Activated T-helper 1 cell treated with anti-CD3 and anti-CD28 coated beads, Interleukin-12 subunit alpha, Interleukin-12 subunit beta, Interleukin-2, Interleukin-4 antibody, amounts not matched to agents 30 ng/mL and 10 ng/mL and 1 ng/mL, durations not matched to agents 14 hours and 24 hours and 36 hours (primary cell): ENCODE measurements at places on chromosomes 12 and 14. TPM values are rescaled to one million over a fixed set of nuclear protein-coding genes. Genes with fewer than 3 reads are reported as not detected.
A peak's percentile ranks its signal among the peaks of the same experiment; 100 is the strongest.

DNA sequence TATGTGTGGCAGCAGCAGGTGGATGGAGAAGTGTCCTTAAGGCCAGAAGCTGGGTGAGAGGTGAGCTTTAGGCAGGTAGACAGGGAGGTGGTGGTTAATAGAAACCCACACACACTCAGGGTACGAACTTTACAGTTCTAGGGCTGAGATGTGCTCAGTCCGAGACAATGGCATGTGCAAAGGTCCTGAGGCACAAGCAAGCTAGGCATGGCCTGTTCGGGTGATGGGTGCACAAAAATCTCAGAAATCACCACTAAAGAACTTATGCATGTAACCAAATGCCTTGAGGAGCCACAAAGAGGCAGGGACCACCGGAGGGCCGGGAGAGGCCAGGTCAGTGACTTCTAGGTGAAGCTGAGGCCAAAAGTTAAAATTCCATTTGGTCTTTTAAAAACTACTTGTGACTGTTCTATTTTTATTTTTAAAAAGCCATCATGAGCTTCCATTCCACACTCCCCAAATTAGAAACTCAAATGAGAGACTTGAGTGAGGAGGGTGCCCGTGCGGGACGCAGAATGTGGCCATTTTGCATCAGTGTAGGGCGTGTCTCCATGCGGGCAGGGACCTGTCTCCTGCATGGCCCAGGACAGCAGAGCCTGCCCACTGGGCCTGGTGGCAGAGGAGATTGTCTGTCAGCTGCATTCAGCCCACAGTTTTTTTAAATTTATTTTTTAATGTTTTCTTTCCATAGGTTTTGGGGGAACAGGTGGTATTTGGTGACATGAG lies 4.0 kb downstream of the RFLNA start:
- H3K27ac ChIP-seq, result no peak overlapping the region

The TAS2R7 gene
- not detected in 2 replicates for total RNA-seq

DNA sequence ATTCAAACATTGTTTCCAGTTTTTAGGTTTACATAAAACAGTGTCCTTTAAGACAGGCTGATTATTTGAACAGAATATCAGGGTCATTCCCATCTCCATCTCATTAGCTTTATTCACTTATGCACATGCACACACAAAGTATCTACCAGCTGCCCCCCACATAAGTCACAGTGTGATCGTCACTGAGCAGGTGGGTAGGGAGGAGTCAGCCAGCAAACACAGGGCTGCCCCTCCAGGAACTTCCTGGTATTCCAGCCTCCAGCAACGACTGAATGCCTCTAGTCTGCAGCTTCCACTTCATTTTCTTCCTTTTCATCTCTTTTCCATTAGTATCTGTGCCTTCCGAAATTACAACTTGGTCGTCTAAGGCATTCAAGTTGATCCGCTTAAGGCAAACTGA lies 48.8 kb upstream of the FOXN3 start:
- H3K4me3 ChIP-seq, result no peak overlapping the region
- no peaks in the 10 kb centered on the region for H3K27me3 ChIP-seq
- no peak for DNase-seq
- H3K36me3 ChIP-seq, result peaks cover 20% of the 10 kb centered on the region
- H3K4me1 ChIP-seq, result peaks cover 24% of the 10 kb centered on the region

DNA sequence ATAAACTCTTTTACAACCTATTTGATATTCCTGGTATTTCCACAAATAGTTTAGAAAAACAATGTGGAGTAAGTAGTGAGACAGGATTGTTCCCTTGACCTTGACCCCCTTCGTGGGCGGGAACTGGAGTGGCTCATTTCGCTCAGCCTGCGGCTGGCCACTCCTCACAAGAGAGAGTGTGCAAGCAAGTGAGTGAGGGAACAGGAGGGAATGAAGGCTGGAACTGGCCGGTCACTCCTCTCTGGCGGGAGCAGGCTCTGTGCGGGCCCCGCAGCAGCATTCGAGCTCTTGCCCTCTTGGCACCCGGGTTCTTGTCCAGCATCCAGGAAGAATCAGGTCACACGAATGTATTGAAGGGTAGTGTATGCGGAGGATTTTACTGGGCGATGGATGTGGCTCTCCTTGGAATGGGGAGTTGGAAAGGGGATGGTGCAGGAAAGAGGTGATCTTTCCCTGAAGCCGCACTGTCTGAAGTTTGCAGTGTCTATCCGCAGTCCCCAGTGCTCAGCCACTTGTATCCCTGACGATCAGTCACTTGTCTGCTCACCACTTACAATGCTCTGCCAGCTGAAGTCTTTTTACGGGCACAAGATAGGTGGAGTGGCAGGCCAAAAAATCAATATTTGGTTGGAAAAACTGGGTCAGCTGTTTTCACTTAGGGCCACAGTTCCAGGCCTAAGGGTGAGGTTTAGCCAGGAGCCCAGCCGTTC lies 28.0 kb upstream of the TXNRD1 start:
- no peak for DNase-seq
- H3K4me1 ChIP-seq, result no peaks in the 10 kb centered on the region
- H3K36me3 ChIP-seq, result no peaks in the 10 kb centered on the region
- H3K27me3 ChIP-seq, result peaks cover 9% of the 10 kb centered on the region

- H3K27ac ChIP-seq, result peak overlapping the region; percentile 52
- H3K27me3 ChIP-seq, result no peaks in the 10 kb centered on the region
- no peak for DNase-seq
- H3K4me1 ChIP-seq, result peaks cover 49% of the 10 kb centered on the region
- H3K36me3 ChIP-seq, result peaks cover 20% of the 10 kb centered on the region
These were observed 19.8 kb downstream of the VASH1 start for GRCh38 chr14:76780875-76781647.

DNA sequence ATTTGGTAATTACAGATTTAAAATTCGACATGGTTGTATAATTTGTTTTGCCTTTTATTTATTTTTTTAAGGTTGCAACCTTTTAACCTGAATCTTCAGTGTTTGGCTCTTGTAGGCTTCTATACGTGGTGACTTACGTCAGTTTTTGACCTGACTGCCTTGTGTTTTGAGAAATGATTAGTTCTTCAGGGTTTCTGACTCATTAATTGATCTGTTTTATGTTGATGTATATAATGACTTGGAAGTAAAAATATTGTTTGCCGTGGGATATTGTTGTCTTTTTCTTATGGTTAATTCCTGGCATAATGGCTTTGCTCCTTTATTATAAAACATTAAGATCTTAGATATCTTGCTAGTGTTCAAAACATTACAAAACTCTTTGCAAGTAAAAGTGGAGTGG lies 2.5 kb downstream of the RASSF8 start:
- H3K36me3 ChIP-seq, result no peaks in the 10 kb centered on the region
- H3K27ac ChIP-seq, result no peak overlapping the region
- DNase-seq, result no peak
- peaks cover 13% of the 10 kb centered on the region for H3K4me1 ChIP-seq
- no peak overlapping the region for H3K4me3 ChIP-seq
- peaks cover 60% of the 10 kb centered on the region for H3K27me3 ChIP-seq

- no peak overlapping the region for H3K4me3 ChIP-seq
- H3K27me3 ChIP-seq, result no peaks in the 10 kb centered on the region
- H3K4me1 ChIP-seq, result peaks cover 63% of the 10 kb centered on the region
These were observed 104.3 kb downstream of the DUSP6 start for GRCh38 chr12:89247967-89248366.

- DNase-seq, result no peak
- peaks cover 2% of the 10 kb centered on the region for H3K27me3 ChIP-seq
- H3K36me3 ChIP-seq, result peaks cover 18% of the 10 kb centered on the region
- H3K27ac ChIP-seq, result no peak overlapping the region
These were observed 105.6 kb downstream of the VCPKMT start for GRCh38 chr14:50010752-50011151.

DNA sequence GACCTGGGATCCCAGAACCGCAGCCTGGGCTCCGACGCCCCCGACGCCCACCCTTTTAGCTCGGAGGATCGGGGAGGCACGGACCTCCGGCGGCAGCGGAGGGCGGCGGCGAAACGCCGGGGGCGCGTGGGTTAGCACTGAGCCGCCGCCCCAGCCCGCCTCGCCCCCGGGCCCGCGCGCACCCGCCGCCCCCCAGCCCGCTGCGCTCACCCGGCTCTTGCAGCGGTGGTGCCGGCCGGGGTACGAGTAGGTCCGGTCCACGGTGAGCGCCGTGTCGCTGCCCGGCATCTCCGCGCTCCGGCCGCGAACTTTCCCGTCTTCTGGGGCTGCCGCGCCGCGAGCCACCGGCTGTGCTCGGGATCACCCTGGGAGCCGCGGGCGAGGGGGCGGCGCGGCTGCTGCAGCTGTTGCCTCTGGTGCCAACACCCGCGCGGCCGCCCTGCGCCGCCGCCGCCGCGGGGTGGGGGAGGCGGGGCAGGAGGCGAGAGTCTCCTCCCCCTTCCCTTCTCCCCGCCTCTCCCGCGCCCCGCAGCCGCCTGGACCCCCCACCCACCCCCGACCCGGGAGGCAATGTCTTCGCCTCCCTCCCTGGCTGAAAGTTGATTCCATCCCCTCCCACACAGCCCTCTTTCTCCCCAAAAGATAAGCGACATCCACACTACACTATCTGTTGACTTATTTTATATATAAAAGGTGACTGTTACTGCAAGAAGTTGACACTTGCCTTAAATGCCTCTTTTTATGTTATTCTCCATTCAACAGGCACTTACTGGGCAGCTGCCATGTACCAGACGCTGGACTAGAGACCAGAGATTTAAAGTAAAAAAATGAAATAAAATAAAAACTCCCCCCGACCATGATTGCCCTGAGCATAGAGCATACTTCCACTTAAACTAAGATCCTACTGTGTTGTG lies at the start of gene TMCC3:
TSS of gene TMCC3 (minus strand) at position 415 of the 914 bp plus-strand sequence. CDS start at position 288, 127 bp downstream.
- H3K4me3 ChIP-seq, result peak within 1 kb of the TSS; percentile 80
- H3K27ac ChIP-seq, result peak within 1 kb of the TSS; percentile 18
- H3K27me3 ChIP-seq, result peaks cover 68% of the 10 kb centered on the region
- no peak for DNase-seq

The SERPINA10 gene
- not detected in 2 replicates for total RNA-seq

The WNT1 gene
- total RNA-seq, result 0.21 and 0.24 TPM in 2 replicates

DNA sequence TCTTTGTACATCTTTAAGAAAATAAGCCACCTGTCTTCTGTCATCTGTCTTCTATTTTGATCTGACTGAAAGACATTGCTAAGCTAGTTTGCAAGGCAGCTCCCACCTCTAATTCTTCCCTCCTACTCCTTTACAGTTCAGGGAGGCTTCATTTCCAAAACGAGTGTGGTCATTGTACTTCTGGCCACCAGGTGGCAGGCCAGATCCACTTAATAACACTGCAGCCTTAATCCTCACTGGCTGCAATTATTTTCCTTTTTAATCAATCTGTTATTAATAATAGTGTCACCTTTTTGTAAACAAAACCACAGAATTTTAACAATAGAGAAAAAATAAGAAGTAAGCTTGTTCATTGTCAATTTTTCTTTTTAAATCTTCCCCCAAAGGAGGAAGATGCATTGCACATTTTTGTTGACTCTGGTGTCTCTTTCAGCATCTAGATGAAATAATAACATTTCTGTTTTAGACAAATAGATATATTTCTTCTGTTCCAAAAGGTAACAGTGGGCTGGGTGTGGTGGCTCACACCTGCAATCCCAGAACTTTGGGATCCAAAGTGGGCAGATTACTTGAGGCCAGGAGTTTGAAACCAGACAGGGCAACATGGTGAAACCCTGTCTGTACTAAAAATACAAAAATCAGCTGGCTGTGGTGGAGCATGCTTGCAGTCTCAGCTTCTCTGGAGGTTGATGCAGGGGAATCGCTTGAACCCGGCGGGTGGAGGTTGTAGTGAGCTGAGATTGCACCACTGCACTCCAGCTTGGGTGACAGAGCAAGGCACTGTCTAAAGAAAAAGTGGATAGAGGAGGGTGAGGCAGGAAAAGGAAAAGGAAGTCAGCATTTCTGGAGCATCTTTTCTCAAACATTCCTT lies 23.3 kb downstream of the GABARAPL1 start:
- H3K4me1 ChIP-seq, result peaks cover 15% of the 10 kb centered on the region
- H3K36me3 ChIP-seq, result no peaks in the 10 kb centered on the region
- no peak for DNase-seq
- H3K27me3 ChIP-seq, result peaks cover 13% of the 10 kb centered on the region

The DNAJC22 gene
- 0.16 TPM in 1 of 2 replicates, not detected in the other for total RNA-seq

GRCh38 chr12:75747572-75748021 lies 236.2 kb upstream of the KRR1 start:
- H3K27me3 ChIP-seq, result peaks cover 14% of the 10 kb centered on the region
- no peaks in the 10 kb centered on the region for H3K4me1 ChIP-seq
- H3K27ac ChIP-seq, result no peak overlapping the region
- no peak for DNase-seq

DNA sequence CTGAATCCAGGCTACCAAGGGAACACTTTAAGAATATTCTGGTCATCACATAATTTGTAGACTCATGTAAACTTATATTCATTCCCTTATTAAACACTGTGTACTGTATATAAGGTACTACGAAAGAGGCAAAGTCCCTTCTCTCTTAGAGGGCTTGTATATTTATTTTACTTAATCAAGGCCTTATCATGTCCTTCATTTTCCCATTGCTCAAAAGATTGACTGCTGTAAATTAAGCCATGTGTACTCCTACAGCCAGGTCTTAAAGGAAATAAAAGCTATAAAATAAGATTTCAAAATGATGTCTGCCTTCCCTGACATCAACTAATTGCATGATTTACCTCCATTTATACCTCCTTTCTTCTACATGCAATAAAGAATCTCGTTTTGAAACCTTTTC lies 5.0 kb downstream of the DENND5B start:
- no peak overlapping the region for H3K27ac ChIP-seq
- no peak for DNase-seq
- H3K4me3 ChIP-seq, result no peak overlapping the region
- peaks cover 7% of the 10 kb centered on the region for H3K4me1 ChIP-seq
- H3K27me3 ChIP-seq, result peaks cover 39% of the 10 kb centered on the region
- peaks cover 5% of the 10 kb centered on the region for H3K36me3 ChIP-seq

The ALDH2 gene
- total RNA-seq, result 0.15 and 0.44 TPM in 2 replicates

The SLC7A7 gene
- total RNA-seq, result 0.61 TPM in 1 of 2 replicates, not detected in the other

- no peaks in the 10 kb centered on the region for H3K4me1 ChIP-seq
- no peaks in the 10 kb centered on the region for H3K27me3 ChIP-seq
- no peaks in the 10 kb centered on the region for H3K36me3 ChIP-seq
- no peak overlapping the region for H3K27ac ChIP-seq
- no peak for DNase-seq
- no peak overlapping the region for H3K4me3 ChIP-seq
These were observed 201.2 kb downstream of the DAD1 start for GRCh38 chr14:22387776-22388241.

DNA sequence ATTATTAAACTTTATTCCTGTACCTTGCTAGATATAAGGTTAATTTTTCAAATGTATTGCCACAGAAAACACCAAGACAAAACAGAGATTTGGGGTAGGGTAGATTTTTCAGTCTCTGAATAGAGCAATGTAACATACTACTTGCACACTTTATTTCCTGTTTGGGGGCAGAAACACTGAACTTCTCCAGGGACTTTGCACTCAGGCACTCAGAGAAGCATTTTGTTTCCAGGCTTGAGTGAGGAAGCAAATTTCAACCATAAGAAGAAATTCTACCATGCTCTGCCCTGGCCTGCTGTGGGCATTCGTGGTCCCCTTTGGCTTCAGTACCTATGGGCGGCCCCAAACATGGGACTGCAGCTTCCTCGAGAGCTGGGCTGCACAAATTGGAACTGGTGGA lies 399.1 kb downstream of the DAD1 start:
- no peaks in the 10 kb centered on the region for H3K36me3 ChIP-seq
- H3K27ac ChIP-seq, result no peak overlapping the region
- no peak for DNase-seq
- H3K27me3 ChIP-seq, result no peaks in the 10 kb centered on the region

The TNFRSF1A gene
- total RNA-seq, result 51.4 and 55.9 TPM in 2 replicates

The MYH6 gene
- 0.52 and 0.59 TPM in 2 replicates for total RNA-seq

- no peaks in the 10 kb centered on the region for H3K36me3 ChIP-seq
- H3K27me3 ChIP-seq, result no peaks in the 10 kb centered on the region
- H3K27ac ChIP-seq, result no peak overlapping the region
- no peak for DNase-seq
- peaks cover under 1% of the 10 kb centered on the region for H3K4me1 ChIP-seq
These were observed 491.8 kb downstream of the NPAS3 start for GRCh38 chr14:33430414-33431035.
